Urinary bladder (tissue), 4 donors: ENCODE measurements at places on chromosomes 11 and 22. TPM values are rescaled to one million over a fixed set of nuclear protein-coding genes. Genes with fewer than 3 reads are reported as not detected.

POU2F3 gene
- total RNA-seq, result 0.58 TPM

- DNase-seq, result no peak
Observed at GRCh38 chr22:47191671-47192650, 429.5 kb downstream of the TBC1D22A start.

DNA sequence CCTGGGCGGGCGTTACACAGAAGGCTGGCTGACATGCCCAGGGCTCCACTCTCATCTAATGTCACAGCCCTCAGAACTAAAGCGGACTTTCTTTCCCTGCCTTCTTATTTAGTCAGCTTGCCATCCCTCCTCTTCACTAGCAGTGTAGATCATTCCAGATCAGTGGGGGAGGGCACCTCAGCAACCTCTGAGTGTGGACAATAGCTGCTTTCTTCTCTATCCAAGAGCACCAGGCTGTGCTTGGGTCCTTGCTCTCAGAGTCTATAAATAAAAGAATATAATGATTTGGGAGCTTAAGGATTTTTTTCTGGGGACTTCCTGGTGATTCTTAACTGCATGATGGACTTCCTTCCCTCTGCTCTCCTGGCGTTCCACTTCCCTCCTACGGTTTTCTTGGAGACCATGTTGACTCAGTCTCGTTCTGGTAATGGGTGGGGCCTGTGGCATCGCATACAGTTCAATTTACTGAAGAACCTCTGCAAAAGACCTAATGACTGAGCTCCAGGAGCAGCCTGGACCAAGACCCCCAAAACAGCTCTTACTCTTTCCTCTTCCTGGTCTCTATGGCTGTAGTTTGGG lies 2.9 kb upstream of the HMBS start:
- no peak for DNase-seq

DNA sequence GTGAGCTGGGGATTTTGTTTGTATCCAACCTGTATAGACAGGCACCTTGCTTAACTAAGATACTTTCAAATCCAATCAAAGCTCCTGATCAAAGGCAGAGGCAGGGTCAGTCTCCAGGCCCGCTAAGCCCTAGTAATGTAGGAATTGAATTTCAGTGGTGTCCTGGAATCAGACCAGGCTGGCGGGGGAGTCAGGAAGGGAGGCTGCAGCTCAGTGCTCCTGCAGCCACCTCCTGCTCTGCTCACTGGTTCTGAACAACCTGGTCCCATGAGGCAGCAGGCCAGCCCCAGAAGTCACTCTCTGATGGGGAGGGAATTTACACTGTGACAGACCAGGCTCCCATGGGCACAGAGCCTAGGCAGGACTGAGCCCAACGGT lies 38.5 kb upstream of the GALNT18 start:
- no peak for DNase-seq

- no peak for DNase-seq
Observed at GRCh38 chr22:29009148-29009547, 52.5 kb downstream of the C22orf31 start.

DNA sequence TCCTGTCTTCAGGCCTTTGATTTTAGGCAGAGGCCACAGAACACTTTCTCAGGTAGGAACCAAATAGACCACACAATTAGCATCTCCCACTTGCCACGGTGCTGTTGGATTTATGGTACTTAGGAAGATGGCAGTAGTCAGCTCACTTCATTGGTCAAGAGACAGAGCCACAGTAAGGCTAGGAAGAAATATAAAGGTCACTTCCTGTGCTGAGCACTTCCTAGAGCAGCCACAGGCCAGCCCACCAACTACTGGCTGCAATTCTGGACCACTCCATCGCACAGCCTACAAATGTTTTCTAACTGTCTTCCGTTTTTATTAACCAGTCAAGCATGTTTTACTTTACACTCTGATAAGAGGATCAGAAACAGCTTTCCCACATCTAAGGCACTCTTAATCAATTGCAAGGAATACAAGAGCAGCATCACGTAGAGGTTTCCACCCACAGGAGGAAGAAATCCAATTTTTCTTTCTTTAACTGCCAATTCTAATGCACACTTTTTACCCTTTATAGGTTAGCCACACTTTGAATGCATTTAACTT lies 54.7 kb downstream of the ABTB2 start:
- DNase-seq, result no peak

- DNase-seq, result no peak
Observed at GRCh38 chr11:36081274-36081945, 137.5 kb downstream of the LDLRAD3 start.

DNA sequence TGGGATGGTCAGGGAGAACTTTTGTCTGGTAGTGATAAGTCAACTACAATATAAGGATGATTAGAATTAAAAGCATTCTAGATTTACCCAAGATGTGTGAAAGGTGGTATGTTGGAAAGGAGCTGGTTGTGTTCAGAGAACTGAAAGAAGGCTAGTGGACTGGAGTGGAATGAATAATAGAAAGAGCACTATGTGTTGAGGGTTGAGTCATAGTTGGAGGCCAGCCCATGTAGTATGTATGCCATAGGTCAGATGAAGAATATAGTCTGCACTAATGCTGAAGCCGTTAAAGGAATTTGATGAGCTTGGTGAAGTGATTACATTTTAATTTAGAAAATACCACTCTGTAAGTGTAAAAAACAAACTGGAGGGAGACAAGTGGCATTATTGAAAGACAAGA lies 514.1 kb downstream of the CNTN5 start:
- DNase-seq, result no peak

NCR3LG1 gene
- total RNA-seq, result 1.6 TPM

DNA sequence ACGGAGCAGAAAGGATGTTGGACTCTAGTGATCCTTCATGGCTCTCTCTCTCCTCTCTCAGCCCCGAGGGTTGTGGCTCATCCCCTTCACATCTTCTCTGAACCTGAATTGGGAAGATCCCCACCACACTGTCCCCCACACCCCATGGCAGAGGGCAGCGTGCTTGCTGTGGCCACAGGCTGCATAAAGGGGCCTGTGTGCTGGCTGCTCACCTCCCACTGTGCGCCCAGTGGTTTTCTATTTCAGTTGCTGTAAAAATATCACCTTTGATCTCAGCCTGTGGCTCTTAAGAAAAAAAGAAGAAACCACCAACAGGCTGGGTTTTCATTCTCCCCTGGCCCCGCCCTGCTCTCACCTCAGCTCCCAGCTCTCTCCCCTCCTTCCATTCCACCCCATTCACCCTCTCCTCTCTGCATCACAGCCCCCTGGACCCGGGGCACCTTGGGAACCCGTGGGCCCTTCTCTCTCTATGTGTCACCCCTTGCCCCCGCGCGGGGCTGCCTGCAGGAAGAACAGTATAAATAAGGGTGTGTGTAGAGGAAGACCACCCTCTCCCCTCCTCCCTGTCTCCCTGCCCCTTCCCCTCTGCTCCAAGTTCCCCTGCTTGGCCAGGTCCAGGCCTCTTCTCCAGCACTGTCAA lies 25.8 kb upstream of the WNT11 start:
- DNase-seq, result no peak

DNA sequence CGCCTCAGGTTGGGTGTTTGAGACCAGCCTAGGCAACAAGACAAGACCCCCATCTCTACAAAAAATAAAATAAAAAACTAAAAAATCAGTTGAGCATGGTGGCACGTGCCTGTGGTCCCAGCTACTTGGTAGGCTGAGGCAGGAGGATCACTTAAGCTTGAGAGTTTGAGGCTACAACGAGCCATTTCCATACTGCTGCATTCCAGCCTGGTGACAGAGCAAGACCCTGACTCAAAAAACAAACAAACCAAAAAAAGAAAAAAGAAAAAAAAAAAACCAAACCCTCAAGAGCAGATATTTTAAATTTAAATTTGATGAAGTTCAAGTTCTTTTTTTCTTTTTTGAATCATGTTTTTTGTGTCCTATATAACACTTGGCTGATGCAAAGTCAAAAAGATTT lies 7.2 kb upstream of the CCDC83 start:
- no peak for DNase-seq
